Left lung (tissue), 14 donors: ENCODE measurements at places on chromosomes 16 and 17.

DNA sequence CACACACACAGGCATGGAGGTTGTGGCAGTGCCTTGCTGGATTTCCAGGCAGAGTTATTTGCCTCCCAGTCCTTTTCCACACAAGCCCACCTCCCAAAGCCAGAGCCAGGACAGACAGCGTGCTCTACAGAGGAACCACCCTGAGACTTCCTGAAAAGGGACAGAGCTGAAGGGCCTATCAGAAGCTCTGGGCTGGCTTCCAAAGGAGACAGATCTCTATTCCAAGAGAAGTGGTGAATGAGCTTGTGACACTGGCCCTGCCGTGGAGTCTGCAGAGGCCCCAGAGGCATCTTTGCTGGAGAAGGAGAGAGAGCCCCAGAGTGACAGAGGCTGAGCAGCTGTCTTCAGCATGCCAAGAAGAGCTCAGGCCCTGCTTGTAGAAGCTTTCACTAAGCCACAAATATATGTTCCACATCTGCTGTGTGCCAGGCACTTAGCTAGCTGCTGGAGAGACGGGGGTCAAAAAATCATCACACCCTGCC, 8.3 kb upstream of the LPCAT2 start:
- H3K4me3 ChIP-seq = no peak overlapping the region
- no peak overlapping the region for H3K27ac ChIP-seq
- peak; percentile 66 for DNase-seq
- H3K4me1 ChIP-seq = peaks cover 27% of the 10 kb centered on the region

DNA sequence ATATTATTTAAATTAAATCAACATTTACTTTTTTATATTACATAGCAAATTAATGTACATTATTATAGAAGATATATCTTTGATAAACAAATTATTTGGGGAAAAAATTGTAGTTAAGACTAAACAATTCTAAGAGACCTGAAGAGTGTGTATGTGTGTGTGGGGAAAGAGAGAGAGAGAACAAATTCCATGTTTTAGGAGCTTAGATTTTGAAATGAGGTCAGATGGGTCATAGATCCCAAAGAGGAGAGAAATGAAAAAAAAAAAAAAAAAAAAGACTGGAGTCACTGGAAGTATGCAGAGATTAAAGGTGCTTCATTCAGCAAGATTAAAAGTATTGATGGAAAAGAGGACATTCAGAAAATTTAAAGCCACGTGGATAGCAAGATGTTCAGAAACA, 206.8 kb downstream of the CNTNAP4 start:
- no peak overlapping the region for H3K4me3 ChIP-seq
- no peaks in the 10 kb centered on the region for H3K4me1 ChIP-seq
- no peaks in the 10 kb centered on the region for H3K36me3 ChIP-seq
- H3K27me3 ChIP-seq = no peaks in the 10 kb centered on the region

DNA sequence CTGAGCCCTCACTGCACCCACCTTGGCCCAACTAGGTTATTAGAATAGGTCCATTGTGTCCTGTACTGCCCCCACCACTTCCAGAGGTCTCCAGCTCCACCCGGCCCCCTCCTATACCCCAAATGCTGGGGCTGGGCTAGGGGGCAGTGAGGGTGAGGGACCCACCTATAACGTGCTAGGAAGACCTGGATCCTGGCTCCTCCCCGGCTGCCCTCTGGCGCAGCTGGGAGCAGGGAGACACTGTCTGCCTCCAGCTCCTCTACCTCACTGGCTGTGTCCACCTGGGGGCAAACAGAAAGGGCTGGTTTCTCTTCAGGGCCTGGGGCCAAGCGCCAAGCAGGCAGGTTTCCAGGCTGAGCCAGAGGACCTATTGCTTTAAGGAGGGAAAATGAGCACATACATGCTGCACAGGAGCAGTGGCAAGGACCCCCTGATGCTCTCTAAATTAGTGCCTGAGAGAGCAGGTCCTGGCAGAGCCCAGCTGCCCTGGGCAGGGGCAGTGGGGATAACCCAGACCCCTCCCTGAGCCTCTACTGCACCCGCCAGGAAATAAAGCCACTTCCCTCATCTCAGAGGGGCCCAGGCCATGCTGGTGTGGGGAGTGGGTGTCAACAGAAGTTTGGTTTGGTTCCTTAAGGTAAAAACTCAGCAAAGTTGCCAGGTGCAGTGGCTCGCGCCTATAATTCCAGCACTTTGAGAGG, 12.2 kb downstream of the TSPOAP1 start:
- no peak overlapping the region for H3K4me3 ChIP-seq
- H3K27ac ChIP-seq = no peak overlapping the region
- no peaks in the 10 kb centered on the region for H3K27me3 ChIP-seq
- no peak for DNase-seq

DNA sequence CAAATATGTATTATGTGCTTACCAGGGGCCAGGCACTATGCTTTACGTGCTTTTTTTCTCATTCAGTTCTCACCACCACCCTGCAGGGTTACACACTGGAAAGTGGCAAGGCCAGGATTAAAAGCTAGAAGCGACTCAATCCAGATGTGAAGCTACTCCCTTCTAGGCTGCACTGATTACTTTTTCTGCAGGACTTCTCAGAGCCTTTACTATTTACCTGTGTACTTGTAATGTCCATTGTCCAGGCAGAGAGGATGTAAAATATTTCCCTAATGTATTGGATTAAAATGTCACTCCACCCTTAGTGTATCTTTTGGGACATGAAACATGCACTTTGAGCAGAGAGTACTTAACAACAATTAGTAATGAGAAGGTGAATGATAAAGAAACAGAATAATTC, 287.5 kb upstream of the EEF2KMT start:
- no peak overlapping the region for H3K4me3 ChIP-seq
- DNase-seq = no peak
- H3K27me3 ChIP-seq = no peaks in the 10 kb centered on the region
- no peaks in the 10 kb centered on the region for H3K36me3 ChIP-seq
- H3K27ac ChIP-seq = no peak overlapping the region

DNA sequence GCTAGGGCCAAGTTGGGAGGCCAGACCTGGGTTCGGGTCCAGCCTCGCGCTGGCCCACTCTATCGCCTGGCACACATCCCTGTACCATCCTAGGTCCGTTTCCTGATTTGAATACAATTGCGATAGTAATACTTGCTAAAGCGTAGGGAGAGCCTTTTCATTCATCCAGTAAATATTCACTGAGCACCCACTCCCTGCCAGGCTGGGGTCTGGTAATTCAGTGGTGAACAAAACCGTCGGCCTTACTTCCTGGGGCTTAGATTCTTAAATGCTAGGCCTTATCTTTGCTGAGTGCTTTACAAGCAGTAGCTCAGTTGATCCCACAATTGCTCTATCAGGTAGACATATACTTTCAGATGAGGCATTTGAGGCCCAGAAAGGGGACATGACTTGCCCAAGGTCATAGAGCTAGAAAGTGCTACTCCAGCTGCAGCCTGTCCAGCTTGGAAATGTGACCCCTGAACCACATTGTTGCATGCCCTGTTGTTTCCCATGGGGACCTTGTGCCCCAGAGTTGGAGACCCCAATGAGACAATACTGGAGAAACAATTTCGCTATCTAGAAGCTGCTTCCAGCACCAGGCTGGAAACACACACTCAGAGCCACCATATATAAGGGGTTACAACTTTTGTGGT, 691 bp downstream of the USB1 start:
- peak overlapping the region; percentile 97 for H3K27ac ChIP-seq
- peaks cover 52% of the 10 kb centered on the region for H3K4me1 ChIP-seq
- peak overlapping the region; percentile 77 for H3K4me3 ChIP-seq
- no peaks in the 10 kb centered on the region for H3K27me3 ChIP-seq

DNA sequence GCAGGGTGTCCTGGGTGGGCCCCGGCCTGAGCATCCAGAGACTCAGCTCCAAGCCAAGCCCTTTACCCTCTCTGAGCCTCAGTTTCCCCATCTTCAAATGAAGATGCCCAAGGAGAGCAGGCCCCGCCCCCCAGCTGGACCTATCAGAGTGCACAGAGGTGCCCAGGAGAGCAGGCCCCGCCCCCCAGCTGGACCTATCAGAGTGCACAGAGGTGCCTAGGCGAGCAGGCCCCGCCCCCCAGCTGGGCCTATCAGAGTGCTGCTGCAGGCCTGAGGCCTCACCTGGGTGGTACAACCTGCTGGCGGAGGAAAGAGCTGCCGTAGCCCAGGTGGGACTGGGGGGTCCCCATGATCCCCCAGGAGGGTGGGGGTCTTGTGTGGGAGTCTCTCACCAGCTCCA, 3.4 kb upstream of the SSTR5 start:
- no peak overlapping the region for H3K27ac ChIP-seq
- no peaks in the 10 kb centered on the region for H3K36me3 ChIP-seq
- no peak overlapping the region for H3K4me3 ChIP-seq
- no peaks in the 10 kb centered on the region for H3K4me1 ChIP-seq

DNA sequence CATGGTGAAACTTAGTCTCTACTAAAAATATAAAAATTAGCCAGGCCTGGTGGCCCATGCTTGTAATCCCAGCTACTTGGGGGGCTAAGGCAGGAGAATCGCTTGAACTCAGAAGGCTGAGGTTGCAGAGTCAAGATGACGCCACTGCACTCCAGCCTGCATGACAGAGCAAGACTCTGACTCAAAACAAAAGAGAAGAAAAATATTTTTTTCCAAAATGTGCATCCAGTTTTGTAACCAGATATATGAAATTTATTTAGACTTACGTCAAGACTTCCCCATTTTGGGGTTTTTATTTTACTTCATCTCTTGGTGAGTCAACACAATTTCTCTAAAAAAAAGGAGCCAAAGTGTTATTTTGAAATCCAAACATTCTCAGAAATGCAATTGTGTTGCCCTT, 5.5 kb upstream of the TM4SF5 start:
- H3K4me1 ChIP-seq = no peaks in the 10 kb centered on the region
- DNase-seq = peak; percentile 66
- H3K4me3 ChIP-seq = no peak overlapping the region
- H3K27me3 ChIP-seq = no peaks in the 10 kb centered on the region
- H3K36me3 ChIP-seq = no peaks in the 10 kb centered on the region
- H3K27ac ChIP-seq = peak overlapping the region; percentile 59

GRCh38 chr17:5203178-5203907, 11.7 kb upstream of the ZNF594 start:
- H3K27me3 ChIP-seq = no peaks in the 10 kb centered on the region
- H3K4me3 ChIP-seq = no peak overlapping the region

DNA sequence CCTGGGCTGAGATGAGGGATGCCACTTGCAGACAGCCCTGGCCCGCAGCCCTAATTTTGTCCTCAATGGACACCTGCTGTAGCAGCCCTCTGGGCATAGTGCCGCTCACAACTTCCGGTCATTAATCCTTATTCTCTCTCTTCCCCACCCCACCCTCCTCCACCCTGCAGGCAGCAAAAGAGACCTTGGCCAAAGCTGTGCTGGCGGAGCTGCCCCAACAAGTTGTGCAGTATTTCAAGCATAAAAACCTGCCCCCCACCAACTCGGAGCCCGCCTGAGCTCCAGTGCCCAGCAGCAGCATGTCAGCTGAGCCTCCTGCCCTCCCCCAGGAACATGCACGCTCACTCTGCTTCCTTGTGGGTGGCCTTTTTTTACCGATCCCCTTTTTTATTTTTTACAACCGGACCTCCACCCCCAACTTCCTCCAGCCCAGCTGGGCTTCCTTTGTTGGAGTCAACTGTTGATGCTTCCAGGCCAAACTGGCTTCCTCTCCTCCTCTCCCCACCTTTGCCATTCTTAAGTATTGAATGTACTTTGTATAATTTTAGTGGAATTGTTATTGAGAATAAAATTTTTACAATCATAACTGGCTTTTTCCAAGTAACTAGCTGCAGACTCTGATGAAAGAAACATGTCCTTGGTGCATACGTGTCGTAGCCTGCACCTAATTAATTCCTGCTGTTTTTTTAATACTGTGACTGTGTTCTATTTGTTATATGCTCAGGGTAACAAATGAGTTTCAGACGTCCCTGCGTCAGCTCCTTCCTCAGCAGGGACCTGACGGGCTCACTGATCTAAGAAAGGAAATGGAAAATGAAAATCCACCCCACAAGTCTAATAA, 38.2 kb downstream of the PSME3IP1 start:
- H3K4me3 ChIP-seq = no peak overlapping the region
- DNase-seq = peak; percentile 55
- H3K27ac ChIP-seq = peak overlapping the region; percentile 67
- peaks cover 5% of the 10 kb centered on the region for H3K4me1 ChIP-seq
- no peaks in the 10 kb centered on the region for H3K27me3 ChIP-seq
- peaks cover 21% of the 10 kb centered on the region for H3K36me3 ChIP-seq

- no peaks in the 10 kb centered on the region for H3K27me3 ChIP-seq
- H3K4me3 ChIP-seq = no peak overlapping the region
- no peaks in the 10 kb centered on the region for H3K36me3 ChIP-seq
- no peak overlapping the region for H3K27ac ChIP-seq
- peaks cover 13% of the 10 kb centered on the region for H3K4me1 ChIP-seq
- DNase-seq = no peak
Observed at GRCh38 chr16:69618307-69618706, 52.5 kb downstream of the NFAT5 start.

DNA sequence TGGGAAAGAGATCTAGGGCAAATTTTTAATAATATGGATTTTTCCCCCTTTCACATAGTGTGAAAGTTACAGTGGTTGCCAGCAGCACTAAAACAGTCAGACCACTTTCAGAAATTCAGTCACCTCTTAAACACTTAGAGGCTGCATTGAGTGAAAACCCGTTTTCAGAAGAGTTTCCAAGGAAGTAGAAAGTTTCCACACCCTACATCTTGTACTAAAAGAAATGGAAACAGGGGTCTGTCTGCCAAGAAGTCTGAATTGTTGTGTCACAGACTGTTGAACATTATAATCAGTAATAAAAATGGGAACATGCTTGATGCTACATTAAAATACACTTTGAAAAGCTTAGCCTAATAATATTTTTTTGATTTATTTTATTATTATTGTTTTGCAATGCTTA, 278.9 kb upstream of the KCNJ16 start:
- no peaks in the 10 kb centered on the region for H3K36me3 ChIP-seq
- no peak overlapping the region for H3K27ac ChIP-seq
- DNase-seq = no peak
- H3K4me1 ChIP-seq = no peaks in the 10 kb centered on the region
- no peak overlapping the region for H3K4me3 ChIP-seq

GRCh38 chr17:55177159-55177854, 87.5 kb upstream of the HLF start:
- no peak for DNase-seq
- H3K36me3 ChIP-seq = no peaks in the 10 kb centered on the region
- no peaks in the 10 kb centered on the region for H3K27me3 ChIP-seq
- no peak overlapping the region for H3K27ac ChIP-seq
- no peaks in the 10 kb centered on the region for H3K4me1 ChIP-seq

GRCh38 chr16:68403704-68404103, 44.6 kb downstream of the SMPD3 start:
- H3K4me1 ChIP-seq = peaks cover 6% of the 10 kb centered on the region
- H3K27me3 ChIP-seq = no peaks in the 10 kb centered on the region
- no peak overlapping the region for H3K4me3 ChIP-seq
- DNase-seq = no peak
